MV-4-11 (cell line): ENCODE measurements at places on chromosomes 5 and 9.

DNA sequence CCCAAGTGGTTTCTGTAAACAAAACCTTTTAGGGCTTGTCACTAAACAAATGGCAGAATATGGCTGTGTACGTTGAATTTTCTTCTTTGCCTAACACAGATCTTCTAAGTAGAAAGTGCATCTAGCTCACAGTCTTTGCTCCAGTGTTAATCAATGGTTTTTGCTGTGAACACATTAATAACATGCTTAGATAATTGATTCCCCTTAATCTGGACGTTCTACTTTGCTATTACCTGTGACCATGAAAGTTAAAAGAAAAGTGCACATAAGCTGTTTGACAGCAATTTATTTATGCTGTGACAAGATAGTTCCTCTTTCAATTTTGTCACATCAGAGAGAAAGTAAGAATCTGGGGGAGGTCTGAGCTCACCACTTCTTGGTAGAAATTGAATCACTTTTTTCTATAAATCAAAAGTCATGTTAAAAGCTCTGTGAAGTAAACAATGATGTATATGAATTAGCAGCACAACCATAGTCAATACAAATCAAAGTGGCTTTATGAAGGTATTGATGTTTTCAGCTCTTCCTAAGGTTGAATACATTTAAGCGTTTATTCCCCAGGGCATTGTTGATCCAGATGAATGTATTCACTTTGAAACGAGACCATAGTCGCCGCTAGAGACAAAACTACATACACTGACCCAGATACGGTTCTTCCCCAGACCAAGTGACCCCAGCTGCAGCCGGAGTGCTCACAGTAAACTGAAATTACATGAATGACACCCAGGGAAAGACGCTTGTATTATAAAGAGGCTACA lies 174.6 kb upstream of the ZNF608 start:
- DNase-seq = peak; percentile 82

DNA sequence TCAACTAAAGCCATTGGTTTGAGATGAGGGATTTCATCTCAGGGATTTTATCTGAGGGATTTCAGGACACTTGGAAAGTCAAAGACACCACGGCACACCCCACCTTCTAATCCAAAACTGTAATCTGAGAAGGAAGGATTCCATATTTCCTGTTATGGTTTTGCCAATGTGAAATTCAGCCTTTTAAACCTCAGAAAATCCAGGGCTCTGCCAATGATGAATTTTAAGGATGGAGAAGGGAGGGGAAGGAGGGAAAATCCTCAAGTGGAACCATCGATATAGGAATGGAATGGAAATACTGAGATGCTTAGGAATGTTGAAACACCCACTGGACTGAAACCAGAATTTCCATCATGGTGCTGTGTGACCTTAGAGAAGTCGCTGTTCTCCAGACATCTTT lies 5.3 kb downstream of the C1QTNF3 start:
- no peak for DNase-seq

- no peak for DNase-seq
Observed at GRCh38 chr5:108937221-108937620, 189.5 kb downstream of the FER start.

DNA sequence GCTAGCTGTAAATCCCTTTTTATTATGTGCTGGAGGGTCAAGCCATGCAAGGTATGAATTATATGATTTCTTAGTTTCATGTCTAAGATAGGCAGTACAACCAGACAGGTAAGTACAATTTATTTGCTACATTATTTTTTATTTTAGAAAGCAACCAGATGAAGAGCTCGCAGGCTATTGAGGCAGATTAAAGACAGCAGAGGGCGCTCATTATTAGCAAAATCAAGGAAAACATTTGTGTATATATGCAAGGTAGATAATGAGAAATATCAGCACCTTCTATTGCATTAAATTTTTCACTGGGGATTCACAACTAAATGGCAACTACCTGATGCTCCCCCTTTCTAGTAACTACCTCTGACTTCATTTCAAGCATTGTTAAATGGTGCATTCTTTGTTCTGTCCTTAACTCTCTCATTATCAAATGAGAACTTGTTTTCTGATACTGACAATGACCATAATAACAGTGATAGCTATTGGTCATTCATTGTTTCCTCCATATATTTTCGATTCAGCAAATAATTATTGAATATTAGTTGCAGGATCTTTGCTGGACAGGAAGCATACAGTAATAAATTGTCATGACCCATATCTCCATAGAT lies 8.6 kb downstream of the SCGB3A2 start:
- peak; percentile 4 for DNase-seq

GRCh38 chr9:13939701-13940490 lies 374.0 kb downstream of the NFIB start:
- DNase-seq = no peak

GRCh38 chr9:16871336-16872151 lies 1.1 kb upstream of the BNC2 start:
- peak; percentile 81 for DNase-seq

DNA sequence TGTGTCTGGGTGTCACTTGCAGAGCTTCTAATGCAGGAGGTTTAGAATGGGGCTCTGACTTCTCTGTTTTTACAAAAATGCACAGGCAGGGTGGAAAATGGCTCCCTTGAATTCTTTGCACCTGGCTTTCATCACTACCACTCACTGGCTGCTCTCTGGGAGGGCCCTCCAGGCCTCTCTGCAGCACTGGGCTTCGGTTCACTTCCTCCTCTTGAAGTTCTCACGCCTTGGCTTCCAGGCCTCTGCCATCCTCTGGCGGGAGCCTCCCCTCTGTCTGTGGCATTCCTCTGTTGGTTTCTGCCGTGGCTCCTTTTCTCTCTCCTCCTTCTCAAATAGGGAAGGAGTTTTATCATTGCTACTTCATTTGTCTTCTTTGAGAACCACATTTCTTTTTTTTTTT lies 2.8 kb upstream of the PRLR start:
- DNase-seq = peak; percentile 63

DNA sequence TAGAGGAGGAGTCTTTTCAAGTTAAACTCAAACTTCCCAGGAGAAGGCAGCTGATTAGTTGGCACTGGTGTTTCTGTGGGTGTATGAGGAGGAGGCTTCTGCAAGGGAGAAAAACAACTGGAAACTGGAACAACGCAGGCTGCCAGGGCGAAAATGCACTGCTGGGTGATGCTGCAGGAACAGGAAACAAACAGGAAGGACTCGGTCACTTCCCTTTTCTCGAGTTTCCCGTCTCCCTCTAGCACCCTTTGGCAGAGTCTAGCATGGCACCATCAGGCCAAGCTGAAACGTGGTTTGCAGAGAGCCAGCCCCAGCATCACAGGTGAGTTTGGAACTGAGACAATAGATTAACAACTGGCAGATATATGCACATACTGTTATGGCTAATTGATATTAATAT lies 77.5 kb upstream of the CAST start:
- DNase-seq = peak; percentile 33

DNA sequence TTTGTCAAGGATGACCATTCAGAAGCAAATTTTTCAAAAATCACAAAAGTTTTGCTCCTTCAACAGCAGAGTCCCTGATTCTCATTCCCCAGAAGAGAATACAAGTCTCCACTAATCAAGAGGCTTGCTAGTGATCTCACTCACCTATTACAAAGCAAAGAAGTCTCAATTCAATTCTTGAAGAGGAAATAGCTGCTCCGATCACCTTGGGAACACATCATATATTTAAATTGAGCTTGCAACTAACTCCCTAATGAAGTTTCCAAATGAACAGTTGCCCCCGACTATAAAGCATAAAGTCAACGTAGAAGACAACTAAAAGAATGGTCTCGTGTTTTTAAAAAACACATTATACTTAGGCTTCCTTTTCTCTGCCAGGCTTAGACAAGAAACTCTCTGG lies 1.6 kb downstream of the LIFR start:
- no peak for DNase-seq

- no peak for DNase-seq
Observed at GRCh38 chr5:142292249-142292648, 32.6 kb downstream of the SPRY4 start.

- no peak for DNase-seq
Observed at GRCh38 chr5:110376281-110376951, 350.1 kb downstream of the TMEM232 start.

- no peak for DNase-seq
Observed at GRCh38 chr5:18003784-18004183, 369.5 kb downstream of the TAF11L14 start.

DNA sequence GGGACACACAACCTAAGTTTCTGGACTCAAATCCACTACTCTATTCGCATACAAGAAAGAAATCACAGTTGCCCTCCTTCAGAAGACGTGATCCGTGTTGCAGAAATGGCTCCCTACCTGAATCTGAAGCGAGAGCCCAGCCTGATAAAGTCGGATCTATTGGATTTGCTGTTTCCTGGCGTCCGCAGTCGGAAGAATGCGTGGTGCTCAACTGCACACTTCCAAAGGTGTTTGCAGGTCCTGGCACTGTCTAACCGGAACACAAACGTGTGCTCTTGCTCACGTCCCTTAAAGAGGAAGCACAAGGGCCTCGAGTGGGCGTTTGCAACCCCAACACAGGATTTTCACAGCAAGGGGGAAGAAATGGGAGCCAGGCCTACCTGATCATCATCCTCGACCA lies 65.5 kb downstream of the EPB41L4B start:
- DNase-seq = no peak

DNA sequence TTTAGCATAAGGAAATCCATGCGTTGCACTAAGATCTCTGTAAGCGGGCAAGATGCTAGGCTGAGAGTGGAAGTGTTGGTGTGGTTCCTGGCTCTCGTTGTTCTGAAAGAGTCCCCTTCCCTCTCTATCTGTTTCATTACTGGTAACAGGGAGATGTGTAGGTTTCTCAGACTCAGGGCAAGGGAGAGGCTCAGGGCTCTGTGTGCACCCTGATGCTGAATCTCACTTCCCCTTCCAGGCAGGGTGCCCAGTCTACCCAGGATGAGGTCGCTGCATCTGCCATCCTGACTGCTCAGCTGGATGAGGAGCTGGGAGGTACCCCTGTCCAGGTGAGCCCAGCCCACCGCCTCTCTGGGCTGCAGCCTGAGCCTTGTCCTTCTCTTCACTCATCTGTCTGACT lies 45.7 kb downstream of the STOM start:
- DNase-seq = peak; percentile 76

GRCh38 chr5:20276959-20277263 lies 288.9 kb upstream of the CDH18 start:
- no peak for DNase-seq

- DNase-seq = no peak
Observed at GRCh38 chr9:99261923-99262322, 39.8 kb downstream of the SEC61B start.

- peak; percentile 68 for DNase-seq
Observed at GRCh38 chr5:67178085-67178484, 18.5 kb downstream of the CD180 start.

GRCh38 chr5:60794691-60795090 lies 49.4 kb downstream of the ELOVL7 start:
- DNase-seq = no peak

DNA sequence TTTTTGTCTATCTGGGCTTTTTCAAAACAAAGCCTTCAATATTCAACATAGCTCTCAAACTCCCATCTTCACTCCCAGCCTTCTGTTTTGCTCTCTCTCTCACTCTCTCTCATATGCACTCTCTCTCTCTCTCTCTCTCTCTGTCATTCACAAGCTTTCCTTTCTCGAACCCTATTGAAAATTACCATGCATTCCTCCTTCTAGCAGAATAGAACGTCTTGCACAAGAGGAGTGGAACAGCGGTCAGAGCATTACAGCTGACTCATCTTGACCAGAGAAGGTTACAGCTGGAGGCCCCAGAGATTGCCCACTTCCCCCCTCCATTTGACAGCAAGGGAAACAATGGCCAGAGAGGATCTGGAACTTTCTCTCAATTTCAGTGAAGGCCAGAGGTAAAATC lies 51.0 kb upstream of the LIFR start:
- DNase-seq = peak; percentile 92

GRCh38 chr5:154474396-154475334 lies 3.4 kb downstream of the HAND1 start:
- DNase-seq = no peak

GRCh38 chr5:133397990-133398645 lies 214.2 kb downstream of the FSTL4 start:
- DNase-seq = no peak

DNA sequence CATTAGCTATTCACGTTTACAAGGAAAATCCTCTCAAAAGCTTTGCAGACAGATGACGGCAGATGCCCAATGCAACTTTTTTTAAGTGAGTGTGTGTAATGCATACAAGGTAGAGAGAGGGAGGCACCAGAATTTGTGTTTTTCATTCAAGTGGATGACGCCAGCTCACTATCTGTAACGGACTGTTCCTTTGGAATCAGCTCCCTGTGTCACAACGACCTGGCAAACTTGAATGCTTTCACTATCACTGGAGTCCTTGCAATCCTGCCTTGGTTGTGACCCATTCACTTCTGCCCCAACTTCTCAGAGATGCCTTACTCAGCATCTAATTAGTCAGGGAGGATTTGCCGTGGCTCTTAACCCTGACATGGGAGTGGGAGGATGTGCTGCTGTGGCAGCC lies 148.5 kb downstream of the BNC2 start:
- DNase-seq = no peak

- DNase-seq = no peak
Observed at GRCh38 chr9:97596906-97597305, 36.3 kb downstream of the TSTD2 start.
